ENCODE measurements at places on chromosomes 2 and 18.

DNA sequence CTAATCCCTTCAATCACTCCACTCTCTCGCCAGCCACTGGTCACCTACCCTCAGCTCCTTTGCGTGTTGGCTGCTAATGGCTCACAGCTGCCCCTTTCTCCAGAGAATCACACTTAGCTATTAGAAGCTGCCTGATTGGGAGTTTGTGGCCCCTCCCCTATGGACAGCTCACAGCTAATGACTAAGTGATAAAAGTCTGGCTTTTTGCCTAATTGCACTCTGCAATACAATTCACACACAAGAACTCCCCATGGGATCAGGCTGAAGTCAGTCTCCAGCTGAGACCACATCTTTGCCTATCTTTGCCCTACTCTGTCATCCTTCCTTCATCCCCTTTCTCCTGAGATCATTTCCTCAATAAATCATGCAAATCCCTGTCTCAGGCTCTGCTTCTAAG, 701.9 kb upstream of the RAB6C start:
- DNase-seq, result peak; percentile 48

GRCh38 chr18:62877411-62878221, 162.3 kb downstream of the PHLPP1 start:
- DNase-seq, result peak; percentile 14

DNA sequence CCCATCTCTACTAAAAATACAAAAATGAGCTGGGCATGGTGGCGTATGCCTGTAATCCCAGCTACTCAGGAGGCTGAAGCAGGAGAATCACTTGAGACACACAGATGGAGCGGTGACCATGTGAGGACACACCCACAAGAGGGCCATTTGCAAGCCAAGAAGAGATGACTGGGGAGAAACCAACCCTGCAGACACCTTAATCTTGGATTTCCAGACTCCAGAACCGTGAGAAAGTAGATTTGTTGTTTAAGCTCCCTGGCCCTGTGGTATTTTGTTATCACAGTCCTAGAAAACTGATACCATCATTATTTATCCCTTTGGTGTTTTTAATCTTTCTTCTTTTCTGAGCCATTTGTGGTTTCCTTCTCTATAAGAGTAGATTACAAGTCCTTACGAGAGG, 88.6 kb upstream of the ID2 start:
- no peak for DNase-seq

- DNase-seq, result no peak
Measured at GRCh38 chr2:110099038-110099425, 16.6 kb downstream of the MALL start.

- no peak for DNase-seq
Measured at GRCh38 chr2:9217838-9218770, 11.5 kb downstream of the ASAP2 start.

DNA sequence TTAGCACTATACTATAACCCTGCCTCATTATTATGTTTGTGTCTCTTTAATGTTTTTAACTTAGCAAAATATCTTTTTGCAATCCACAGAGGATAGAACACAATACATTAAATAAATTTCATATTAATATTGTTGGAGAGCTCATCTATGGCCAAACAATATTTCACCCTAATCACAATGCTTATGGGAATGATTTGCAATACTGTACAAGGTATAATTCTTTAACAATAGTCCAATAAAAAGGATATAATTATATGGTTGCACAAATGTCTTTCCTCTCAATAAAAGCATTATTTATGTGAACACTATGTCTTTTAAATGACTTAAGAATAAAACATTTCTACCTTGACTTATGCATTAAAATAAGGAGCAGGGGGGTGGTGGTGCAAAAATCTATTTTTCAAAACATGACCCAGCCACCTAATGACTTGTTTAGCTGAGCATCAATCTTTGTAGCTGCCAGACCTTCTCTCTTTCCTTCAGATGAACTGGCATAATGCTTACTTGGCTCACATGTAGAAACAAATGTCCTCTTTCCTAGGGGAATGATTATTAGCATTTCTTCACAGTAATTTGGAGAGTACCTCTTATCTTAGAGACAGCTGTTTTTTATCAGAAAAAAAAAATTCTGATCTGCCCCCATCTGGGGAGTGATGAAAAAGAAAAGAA, 1933.6 kb upstream of the LRRTM1 start:
- DNase-seq, result no peak

DNA sequence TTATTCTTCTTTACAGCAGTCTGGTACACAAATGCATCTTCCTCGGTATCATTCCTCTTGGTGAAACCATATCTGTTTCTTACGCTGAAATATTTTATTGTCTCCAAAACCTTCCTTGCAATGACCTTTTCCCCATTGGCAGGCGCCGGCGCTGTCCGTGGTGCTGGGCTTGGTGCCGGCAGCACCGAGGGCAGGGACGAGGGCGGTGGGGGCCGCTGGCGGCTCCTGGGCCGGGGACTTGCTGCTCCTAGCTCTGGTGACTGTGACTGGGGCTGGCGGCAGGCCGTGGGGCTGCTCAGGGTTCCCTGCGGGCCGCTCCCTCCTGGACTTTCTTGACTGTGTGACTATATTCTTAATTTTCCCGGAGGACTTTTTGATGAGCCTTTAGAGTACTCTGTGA, 72.5 kb downstream of the GPR39 start:
- peak; percentile 65 for DNase-seq
